ENCODE measurements at places on chromosomes 7 and 10.

DNA sequence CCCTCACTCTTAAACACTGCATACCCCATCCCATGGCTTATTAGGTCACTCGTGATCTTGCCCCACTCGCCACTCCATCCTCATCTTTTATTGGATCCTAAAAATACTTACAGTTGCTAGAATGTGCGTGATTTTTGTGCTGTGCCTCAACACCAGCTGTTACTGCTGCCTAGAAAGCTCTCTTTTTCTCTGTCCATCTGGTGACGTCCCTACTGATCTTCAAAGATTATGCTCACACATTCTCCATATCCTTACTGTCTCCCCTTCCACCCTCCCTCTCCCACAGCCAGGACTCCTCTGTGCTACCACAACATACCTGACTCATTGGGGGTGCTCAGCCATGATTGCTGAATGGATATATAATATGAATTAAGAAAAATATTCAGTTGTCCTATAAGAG, 42.0 kb downstream of the CDK6 start:
- no peak for DNase-seq

DNA sequence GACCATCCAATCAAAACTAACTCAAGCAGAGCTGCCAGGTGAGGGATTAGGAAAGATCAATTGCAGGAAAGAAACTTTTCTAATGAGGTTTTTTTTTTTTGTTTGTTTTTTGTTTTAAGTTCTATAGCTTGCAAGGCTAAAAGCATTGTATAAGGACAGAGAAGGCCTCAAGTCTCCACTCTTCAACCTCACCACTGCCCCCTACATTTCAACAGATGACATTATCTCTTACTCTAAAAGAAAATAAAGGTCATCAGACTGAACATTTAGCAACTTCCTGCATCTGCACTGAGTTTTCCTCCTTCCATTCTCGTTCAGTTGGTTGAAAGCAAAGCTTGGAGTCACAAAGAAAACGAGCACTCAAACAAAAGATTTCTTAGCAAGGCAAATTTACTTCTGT, 45.2 kb upstream of the EXOC4 start:
- no peak for DNase-seq

DNA sequence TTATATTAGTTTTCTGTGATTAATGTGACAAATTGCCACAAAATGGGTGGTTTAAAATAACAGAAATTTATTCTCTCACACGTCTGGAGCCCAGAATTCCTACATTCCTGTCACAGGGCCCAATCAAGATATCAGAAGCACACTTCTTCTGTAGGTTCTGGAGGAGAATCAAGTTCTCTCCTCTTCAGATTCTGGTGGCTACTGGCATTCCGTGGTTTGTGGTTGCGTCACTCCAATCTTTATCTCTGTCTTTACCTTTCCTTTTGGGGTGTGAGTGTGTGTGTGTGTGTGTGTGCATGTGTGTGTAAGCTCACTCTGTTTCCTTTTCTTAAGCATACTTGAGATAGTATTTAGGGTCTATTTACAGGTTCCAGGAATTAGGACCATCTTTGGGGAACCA, 115.5 kb upstream of the DKK1 start:
- DNase-seq: no peak

GRCh38 chr7:8151161-8151725, 110.7 kb downstream of the ICA1 start:
- no peak for DNase-seq

- DNase-seq: no peak
These were observed 49.0 kb upstream of the TNRC18 start for GRCh38 chr7:5472432-5473315.

DNA sequence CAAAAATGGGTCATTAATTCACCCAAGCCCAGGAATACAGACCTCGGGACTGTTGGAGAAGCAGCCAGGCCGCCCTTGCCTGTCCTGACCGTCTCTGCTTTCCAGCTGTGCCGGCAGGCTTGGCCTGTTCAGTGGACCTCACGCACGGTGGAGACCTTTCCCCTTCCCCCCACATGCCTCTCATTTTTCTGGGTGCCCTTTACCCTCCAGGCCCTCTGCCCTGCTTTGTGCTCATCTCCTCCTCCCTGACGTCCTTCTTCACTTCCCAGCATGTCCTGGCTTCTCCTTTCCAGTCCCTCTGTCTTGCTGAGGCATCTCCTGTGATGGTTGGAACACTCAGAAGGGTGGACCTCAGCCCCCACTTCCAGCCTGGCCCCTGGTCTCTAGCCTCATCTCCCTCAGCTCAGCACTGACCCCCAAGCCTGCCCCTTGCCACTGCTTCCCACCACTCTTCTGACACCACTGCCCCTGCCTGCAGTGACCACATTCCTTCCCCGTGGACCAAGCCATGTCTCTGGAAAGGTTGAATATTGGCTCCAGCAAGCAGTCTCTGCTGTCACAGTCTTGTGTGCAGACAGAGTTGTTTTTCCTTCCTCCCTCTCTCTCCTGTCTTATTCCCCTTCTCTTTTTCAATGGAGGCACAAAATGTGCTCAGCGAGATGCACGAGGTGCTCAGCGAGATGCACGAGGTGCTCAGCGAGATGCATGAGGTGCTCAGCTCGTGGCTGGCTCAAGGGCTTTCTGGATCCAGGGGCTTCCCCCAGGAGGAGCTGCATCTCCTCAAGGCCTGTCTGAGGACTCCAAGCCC, 14.9 kb downstream of the BAG3 start:
- DNase-seq: no peak

- DNase-seq: no peak
These were observed 31.3 kb upstream of the IL15RA start for GRCh38 chr10:6008497-6009142.

DNA sequence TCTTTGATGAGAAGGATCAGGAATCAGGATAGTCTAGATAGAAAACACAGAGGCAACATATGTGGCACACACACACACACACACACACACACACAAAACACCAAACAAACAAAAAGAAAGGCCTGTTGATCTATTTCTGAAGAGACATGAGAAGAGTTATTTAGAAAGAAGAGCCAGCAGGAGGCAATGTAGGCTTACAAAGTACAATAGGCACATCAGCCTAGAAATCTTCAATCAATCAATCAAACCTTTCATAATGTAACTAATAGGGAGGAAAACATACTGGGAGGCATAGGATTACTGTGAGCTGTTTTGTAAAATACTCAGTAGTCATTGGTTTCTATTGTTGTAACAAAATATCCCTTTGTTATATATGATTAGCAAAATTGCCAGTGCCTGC, 47.3 kb upstream of the TES start:
- DNase-seq: no peak

GRCh38 chr10:12501841-12502525, 152.6 kb downstream of the CAMK1D start:
- no peak for DNase-seq

GRCh38 chr10:117320050-117320665, 55.1 kb downstream of the PDZD8 start:
- no peak for DNase-seq

- DNase-seq: no peak
These were observed 26.1 kb downstream of the CREB3L2 start for GRCh38 chr7:137975768-137976167.

DNA sequence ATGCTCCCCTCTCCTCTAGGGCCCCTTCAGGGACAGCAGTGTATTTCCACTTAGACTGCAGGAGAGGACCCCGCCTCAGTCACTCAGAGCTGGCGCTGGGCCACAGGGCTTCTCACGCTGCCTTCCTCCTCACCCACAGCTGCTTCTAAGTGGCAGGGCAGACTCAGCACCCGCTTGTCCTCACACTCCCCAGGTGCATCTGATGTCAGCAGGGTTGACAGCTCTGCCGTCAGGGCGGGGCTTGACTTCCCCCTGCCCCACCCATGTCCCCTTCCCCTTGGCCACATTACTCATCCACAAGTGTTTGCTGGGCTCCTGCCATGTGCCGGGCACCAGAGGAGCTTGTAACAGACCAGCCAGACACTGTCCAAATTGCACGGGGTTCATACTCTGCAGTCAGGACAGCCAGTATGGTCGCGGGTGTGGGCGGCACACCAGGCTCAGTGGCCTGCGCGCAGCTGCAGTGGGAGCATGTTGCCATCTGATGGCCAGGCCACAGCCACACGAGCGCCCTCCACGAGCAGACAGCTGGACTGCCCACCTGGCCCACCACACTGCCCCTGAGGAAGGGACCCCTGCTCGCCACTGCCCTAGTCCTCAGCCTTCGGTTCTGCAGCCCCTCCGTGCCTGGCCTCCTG, 29.3 kb upstream of the TTYH3 start:
- DNase-seq: no peak

- no peak for DNase-seq
These were observed 16.4 kb downstream of the PRKRIP1 start for GRCh38 chr7:102412548-102412947.

DNA sequence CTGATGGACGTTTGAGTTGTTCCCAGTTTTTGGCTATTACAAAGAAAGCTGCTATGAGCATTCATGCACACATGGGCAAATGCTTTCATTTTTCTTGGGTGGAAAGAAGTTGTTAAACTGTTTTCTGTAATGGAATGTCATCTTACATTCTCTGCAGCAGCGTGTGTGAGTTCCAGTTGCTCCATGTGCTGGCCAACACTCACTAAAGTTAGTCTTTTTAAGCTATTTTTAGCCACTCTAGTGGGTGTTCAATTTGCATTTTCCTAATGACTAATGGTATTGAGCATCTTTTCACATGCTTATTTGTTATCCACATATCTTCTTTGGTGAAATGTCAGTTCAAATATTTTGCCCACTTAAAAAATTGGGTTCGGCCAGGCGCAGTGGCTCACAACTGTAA, 82.8 kb upstream of the COL13A1 start:
- no peak for DNase-seq

DNA sequence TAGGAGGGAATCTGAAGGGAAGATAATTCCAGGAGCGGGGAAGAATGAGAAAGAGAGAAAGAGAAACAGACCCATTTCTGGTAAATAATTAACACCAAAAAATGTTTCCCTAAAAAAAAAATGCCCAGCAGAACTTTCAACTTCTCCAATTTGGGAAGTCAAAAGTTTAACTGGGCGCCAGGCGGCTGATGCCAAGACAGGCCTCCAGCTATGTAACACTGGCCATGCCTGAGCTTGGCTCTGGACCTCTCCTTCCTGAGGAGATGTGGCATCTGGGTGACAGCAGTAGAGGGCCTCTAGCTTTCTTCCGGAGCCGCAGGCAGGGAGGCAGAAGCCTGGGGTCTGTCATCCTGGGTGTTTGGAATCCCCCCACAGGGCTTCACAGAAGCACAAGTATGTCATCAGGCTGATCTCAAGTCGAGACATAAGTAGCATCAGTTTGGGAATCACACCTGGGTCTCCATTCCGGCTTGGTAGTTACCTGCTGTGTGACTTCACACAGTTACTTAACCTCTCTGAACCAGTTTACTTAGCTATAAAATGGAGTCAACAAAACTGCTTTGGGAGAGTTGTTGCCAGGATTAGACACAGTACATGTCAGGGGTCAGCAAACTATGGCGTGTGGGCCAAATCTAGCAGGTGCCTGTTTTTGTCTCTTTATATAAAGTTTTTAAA, 50.5 kb upstream of the TCF7L2 start:
- no peak for DNase-seq
